ENCODE measurements at places on chromosomes 2 and 18.

- DNase-seq: no peak
Measured at GRCh38 chr2:29236074-29236473, 120.9 kb downstream of the CLIP4 start.

- DNase-seq: no peak
Measured at GRCh38 chr2:139439100-139439499, 658.9 kb upstream of the NXPH2 start.

- no peak for DNase-seq
Measured at GRCh38 chr2:134248913-134249312, 5.0 kb upstream of the MGAT5 start.

- no peak for DNase-seq
Measured at GRCh38 chr18:48395646-48396045, 13.5 kb downstream of the ZBTB7C start.

DNA sequence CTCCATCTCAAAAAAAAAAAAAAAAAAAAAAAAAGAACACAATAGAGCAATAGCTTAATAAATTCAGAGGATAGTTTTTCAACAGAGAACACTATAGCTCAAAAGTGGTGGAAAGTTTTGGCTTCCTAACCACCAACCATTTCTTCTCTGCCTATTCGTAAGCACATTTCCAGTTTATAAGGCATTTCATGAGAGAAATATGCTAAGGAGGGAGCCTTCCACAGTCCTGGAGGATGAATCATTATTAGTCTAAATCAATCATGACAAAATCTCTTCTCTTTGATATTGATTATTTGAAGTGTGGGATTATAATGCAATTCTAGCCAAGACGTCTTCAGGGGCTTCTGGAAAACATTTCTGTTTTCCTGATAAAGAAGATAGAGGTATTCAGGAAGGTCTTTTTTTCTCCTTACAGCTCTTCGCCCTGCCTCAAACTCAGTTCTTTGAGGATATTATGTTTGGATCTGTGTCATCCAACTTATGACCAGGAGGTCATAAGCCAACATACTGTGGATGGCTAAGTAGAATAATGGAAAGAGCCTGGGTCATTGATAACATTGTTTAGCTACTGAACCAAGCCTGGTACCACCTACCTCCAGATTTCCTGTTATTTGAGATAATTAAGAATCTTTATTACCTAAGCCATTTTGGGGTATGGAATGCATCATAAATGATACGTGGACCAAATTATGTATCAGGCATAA, 207.3 kb downstream of the TRIB2 start:
- no peak for DNase-seq

GRCh38 chr2:164782323-164782722, 59.3 kb downstream of the COBLL1 start:
- DNase-seq: no peak

- DNase-seq: no peak
Measured at GRCh38 chr18:50928551-50928950, 39.3 kb upstream of the ELAC1 start.

- DNase-seq: no peak
Measured at GRCh38 chr2:119393971-119394748, 27.4 kb downstream of the DBI start.

- no peak for DNase-seq
Measured at GRCh38 chr2:74834792-74835755, 1.1 kb downstream of the HK2 start.

DNA sequence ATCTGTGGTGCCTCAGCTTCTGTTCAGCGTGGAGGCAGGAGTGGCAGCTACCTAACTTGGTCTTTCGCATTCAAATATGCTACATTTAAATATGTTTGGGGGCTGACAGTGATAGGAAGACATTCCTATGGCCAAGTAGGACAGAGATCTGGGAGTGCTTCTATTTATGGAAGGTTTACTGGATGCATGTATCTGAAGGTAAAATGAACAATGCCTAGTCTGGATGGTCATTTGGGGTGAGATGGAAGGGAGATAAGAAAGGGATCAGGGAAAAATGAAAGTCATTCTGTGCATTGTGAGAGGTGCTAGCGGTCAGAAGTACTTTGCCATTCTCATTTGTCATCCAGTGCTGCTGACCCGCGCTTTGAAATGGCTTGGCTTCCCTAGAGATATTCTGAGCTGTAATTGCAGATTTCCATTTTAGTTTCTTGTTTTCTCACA, 300.9 kb upstream of the FBXO11 start:
- no peak for DNase-seq

- no peak for DNase-seq
Measured at GRCh38 chr18:49588171-49588570, 26.3 kb downstream of the LIPG start.

DNA sequence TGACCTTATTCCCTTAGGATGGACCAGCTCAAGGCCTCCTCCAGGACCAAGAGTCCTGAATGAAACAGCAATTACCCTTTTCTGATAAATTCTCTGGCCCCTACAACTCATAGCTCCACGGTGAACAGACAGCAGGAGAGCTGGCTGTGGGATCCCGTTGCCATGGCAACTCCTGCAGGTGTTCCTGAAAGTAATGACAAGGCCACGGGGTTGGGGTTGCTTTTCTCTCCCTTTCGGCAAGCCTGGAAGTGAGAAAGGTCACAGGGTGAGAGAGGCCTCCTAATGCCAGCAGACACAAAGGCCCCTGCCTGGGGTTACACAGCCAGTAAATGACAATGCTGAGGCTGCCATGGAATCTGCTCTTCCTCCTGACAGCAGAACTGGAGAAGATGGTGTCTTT, 403.0 kb downstream of the NBAS start:
- DNase-seq: no peak

DNA sequence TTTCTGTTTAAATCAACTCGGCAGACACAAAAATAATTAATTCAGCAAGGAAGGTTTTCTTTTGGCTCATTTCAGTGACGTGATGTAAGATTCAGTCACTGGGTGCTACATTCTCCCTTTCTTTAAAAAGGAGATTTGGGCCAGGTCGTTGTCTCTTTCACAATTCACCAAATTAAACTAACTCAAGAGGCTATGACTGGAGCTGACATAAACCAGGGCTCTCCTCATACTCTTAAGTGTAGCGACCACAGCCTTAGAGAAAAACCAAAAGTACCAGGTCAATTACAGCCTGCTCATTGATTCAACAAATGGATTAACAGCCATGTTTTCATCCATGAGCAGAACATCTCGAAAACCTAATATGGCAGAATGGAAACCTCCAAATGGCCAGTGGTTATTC, 85.7 kb downstream of the PAX3 start:
- DNase-seq: no peak

- DNase-seq: no peak
Measured at GRCh38 chr2:164747783-164748433, 93.7 kb downstream of the COBLL1 start.

GRCh38 chr2:100891906-100892642, 72.1 kb downstream of the NPAS2 start:
- DNase-seq: no peak

- no peak for DNase-seq
Measured at GRCh38 chr18:5962362-5962761, 67.0 kb upstream of the TMEM200C start.

DNA sequence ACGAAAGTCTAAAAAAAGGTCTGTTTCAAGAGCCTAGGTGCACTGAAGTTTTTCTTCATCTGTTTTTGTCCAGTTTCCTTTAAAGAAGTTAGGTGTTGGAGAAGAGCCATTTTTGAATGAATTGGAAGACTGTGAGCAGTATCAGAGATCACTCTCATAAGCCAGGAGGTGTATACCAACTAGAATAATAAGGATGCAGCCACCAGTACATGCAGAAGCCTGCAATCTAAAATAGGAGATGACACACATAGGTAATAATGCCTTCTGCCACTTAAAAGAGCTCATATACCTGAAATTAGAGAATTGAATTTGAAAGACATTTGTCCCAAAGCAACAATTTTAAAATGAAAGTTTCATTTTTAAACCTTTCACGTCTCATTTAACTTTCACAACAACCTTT, 81.7 kb downstream of the RBMS1 start:
- DNase-seq: no peak

GRCh38 chr2:235990344-235990743, 177.8 kb downstream of the GBX2 start:
- DNase-seq: no peak

GRCh38 chr2:8244639-8245038, 437.2 kb upstream of the ID2 start:
- no peak for DNase-seq

- no peak for DNase-seq
Measured at GRCh38 chr18:10522574-10522973, 3.3 kb upstream of the NAPG start.

GRCh38 chr18:939958-940357, 35.3 kb downstream of the ADCYAP1 start:
- no peak for DNase-seq

- DNase-seq: no peak
Measured at GRCh38 chr2:216495656-216496055, 3.0 kb upstream of the RPL37A start.

DNA sequence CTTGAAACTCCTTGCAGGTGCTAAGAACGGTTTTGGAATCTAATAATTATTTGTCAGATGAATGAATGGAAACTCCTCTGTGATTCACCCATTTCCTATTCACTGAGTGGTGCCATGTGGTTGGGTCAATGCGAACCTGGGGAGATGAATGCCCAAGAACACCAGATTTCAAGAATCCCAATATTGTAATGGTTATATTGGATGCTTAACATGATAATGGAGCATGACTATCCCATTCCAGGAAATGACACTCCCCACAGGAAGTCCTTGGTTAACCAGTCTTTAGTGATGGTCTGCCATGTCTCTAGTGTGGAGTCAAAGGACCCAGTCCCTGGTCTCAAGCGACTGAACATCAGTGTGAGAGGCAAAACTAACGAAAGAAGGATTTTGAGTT, 67.9 kb upstream of the ST3GAL5 start:
- no peak for DNase-seq

DNA sequence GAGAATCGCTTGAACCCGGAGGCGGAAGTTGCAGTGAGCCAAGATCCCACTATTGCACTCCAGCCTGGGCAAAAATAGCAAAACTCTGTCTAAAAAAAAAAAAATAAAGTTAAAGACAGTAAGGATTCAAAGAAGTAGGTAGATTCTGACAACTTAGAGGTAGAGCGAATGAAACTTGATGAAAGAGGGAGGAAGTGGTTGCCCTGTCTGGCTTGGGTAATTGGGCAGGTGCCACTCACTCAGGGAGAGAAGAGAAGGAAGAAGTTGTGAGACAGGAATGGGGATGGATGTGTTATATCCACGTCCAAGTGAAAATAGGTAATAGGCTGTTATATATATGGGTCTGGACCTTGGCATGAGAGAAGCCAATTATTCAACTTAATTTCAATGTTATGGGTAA, 26.3 kb downstream of the NDC80 start:
- DNase-seq: no peak

DNA sequence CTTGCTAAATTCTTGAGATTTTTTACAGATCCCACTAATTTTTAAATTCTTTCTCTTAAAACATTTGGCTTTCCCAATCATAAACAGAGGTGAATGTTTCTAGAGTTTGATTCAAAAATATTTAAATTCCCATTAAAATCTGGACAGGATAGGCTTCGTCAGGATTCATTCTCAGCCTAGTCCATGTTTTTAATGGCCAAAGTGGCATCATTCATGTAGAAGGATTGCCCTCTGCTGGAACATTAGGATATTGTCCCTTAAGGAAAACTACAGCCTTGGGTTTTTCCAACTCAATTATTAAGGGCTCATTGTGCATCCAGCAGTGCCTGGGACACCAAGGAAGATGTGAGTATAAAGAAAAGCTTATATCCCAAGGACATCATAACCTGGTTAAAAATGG, 71.7 kb downstream of the TPGS2 start:
- peak; percentile 61 for DNase-seq

- no peak for DNase-seq
Measured at GRCh38 chr2:57460396-57461276, 586.0 kb upstream of the VRK2 start.

DNA sequence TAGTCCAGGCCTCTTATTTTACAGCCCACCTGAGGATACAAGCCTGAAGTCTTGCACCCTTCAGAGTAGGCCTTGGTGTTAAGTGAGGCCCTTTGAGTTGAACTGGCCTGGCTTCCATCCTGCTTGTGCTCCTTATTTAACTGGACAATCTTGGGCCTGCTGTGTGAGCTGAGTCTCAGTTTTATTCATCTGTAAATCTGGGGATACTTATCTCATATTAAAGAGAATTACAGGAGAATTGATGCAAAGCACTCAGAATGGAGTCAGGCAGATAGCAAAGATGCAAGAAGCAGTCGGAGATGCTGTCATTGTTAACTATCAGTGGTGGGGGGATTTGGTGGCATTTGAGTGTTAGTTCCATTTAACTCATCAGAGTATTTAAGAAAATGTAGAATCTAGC, 36.8 kb downstream of the MFSD6 start:
- no peak for DNase-seq

GRCh38 chr18:48687346-48688042, 148.7 kb downstream of the CTIF start:
- no peak for DNase-seq

Measured in hematopoietic multipotent progenitor cell treated with erythropoietin and hydrocortisone succinate and interleukin-3 and kit ligand, for 17 days (in vitro differentiated cells).